Stimulated activated CD4-positive, alpha-beta T cell treated with anti-CD3 and anti-CD28 coated beads, Interleukin-2, amount 100 ng/mL, for 4 hours (primary cell): ENCODE measurements at places on chromosomes 1 and 21.
A peak's percentile ranks its signal among the peaks of the same experiment; 100 is the strongest.

- no peak for DNase-seq
Observed at GRCh38 chr1:47225430-47226100, 6.5 kb downstream of the TAL1 start.

DNA sequence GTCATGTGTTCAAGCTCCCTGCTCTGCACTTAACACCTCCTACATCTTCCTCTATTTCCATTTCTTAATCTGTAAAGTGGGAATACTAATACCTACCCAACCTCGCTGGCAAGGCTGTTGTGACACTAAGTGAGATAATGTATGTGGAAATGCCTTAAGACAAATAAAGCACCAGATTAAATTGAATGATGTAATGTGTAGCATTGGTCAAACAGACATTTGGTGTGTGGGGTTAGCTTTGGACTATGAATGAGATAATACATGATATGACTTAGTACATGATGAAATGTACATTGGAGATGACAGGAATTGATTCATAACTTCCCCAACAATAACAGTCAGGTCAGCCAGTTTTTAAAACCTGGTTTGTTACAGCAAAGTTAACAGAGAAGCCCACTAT is 5.2 kb downstream of the AMPD1 start:
- DNase-seq = no peak

DNA sequence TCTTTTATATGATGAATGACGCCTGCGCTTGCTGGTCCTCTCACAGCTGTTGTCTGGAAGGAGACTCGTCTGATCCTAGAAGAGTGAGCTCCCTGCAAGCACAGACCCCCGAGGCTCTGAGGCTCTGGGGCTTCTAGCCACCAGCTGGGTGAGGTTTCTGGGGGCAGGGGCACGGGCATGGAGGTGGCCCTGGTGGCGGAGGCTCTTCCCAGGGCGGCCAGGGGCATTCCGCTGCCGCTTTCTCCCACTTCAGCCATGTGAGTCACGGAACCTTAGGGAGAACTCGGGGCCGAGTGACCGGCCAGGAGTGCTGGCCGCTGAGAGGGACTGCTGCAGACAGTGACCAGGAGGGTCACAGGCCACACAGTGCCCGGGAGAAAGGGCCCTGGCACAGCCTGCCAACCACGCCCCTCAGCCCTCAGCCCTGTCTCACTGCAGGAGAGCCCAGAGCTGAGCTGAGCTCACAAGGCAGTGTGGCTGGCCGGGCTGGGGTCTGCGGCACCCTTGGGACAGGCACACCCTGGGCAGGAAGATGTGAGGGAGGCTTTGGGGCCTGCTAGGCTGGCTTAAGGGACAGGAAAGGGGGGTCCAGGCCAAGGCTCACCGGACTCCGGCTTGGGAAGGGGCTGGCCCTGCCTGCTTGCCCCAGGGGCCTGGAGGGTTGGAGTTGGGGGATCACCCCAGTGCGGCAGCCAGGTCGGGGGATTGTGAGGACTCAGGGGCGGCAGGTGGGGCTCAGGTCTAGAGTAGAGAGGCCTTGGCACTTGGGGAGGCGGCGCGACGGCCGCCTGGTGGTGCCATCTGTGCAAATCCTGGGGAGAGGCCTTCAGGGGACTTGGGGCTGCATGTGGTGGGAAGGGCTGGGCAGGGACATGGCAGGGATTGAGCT is 35.7 kb downstream of the MORN1 start:
- DNase-seq = no peak

- DNase-seq = no peak
Observed at GRCh38 chr1:118846443-118846842, 141.7 kb downstream of the TBX15 start.

- DNase-seq = no peak
Observed at GRCh38 chr1:94669198-94669597, 127.6 kb upstream of the F3 start.

DNA sequence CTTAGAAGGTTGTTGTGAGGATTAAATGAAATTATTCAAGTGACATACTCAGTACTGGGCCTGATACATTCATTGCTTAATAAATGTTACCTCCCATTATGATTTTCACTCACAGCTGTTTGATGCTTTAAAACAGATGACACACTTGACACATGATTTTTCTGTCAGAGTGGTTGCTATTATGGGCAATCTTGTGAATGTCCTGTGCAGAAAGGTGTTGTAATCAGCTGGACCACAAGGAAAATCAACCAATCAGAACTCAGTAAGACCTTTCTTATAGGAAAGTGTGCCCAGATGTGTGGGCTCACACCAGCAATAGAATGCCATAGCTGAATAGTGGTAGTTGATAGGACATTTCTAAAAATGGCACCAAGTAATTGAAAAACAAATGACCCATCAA is 23.5 kb downstream of the GJA5 start:
- DNase-seq = no peak

DNA sequence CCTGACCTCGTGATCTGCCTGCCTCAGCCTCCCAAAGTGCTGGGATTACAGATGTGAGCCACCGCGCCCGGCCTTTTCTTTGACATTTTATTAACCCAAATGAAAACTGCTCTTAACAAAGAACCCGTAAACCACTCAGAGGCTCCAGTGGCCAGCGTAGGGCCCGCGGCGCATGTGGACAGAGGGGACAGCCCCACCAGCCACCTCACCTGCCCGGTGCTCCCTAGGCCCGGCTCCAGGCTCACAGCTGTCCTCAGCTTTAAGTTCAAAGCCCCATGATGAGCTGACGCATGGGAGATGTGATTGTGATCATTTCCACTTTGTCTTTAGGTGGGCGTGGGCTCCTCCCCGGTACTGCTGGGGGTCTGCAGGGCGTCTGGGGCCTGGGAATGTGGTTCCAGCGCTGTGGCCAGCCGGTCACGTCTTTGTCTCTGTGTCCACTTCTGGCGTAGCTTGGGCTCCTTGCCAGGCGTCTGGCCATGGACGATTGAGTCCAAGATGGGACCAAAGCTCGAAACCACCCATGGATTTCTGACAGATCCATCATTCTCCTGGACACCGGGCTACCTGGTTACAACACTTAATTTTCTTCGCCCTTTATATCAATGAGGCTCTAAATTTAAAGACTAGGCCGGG is 6.9 kb downstream of the PRKCZ start:
- no peak for DNase-seq

- no peak for DNase-seq
Observed at GRCh38 chr1:63662056-63662836, 69.0 kb downstream of the PGM1 start.

- no peak for DNase-seq
Observed at GRCh38 chr1:209642816-209643215, 9.4 kb downstream of the LAMB3 start.

GRCh38 chr21:45330851-45331261 is 43.2 kb upstream of the POFUT2 start:
- no peak for DNase-seq

GRCh38 chr1:156539818-156540355 is 32.5 kb downstream of the IQGAP3 start:
- no peak for DNase-seq

DNA sequence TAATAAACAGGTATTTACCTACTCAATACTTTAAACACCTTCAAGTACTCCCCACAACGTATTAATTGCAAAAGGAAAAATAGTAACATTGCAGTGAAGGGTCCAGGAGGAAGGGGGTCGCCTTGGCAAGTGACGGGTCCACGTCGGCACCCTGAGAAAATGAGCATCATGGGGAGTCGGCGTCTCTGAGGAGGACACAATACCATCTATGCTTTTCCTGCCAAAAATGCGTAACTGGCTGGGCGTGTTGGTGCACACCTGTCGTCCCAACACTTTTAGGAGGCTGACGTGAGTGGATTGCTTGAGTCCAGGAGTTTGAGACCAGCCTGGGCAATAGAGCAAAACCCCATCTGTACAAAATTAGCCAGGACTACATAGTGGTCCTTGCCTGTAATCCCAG is 7.3 kb downstream of the FTCD start:
- no peak for DNase-seq

DNA sequence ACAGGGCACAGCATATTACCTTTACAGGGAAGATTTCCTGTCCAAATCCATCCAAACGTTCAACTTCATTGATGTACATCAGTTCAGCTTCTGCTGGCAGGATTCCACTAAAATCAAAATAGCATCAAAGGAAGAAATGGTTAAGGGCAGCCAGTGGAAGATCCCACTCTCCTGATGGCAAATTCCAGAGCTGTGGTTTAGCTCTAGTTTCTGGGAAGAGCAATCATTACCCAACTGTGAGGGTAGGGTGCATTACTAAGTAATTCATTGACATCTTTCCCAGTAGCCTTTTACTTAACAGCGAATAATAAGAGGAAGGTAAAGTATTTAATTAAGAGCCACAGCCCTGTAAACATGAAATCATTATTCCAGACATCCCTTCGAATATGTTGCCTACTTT is 120.7 kb downstream of the SMYD2 start:
- DNase-seq = no peak

- DNase-seq = peak; percentile 24
Observed at GRCh38 chr1:111754984-111755330, 744 bp upstream of the DDX20 start.

GRCh38 chr1:176691251-176692228 is 228.6 kb downstream of the PAPPA2 start:
- no peak for DNase-seq

DNA sequence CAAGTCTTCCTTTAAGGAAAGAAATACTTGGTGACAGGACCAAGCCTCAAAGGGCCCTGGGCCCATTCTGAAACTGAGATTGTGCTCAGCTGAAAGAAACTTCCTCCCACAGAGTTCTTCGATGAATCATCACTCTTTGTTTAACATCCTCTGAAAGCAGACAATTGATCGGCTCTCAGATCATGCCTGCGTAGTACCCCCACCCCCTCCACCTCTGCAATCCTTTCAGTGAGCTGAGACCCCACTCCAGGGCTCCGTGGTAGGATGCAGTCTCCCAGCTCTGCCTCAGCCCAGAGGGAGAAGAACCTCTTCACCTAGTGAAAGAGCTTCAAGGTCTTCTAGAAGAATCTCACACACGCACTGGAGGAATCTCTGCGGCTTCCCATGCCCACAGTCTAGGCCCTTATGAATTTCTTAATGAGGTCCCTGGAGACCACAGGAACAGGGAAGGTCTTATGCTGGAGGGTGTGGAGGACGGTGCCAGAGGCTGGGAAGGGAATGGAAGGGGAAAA is 104.9 kb upstream of the SOD1 start:
- peak; percentile 38 for DNase-seq

- no peak for DNase-seq
Observed at GRCh38 chr1:83698644-83699043, 300.3 kb downstream of the TTLL7 start.

GRCh38 chr1:87867626-87868025 is 538.9 kb downstream of the LMO4 start:
- DNase-seq = no peak

DNA sequence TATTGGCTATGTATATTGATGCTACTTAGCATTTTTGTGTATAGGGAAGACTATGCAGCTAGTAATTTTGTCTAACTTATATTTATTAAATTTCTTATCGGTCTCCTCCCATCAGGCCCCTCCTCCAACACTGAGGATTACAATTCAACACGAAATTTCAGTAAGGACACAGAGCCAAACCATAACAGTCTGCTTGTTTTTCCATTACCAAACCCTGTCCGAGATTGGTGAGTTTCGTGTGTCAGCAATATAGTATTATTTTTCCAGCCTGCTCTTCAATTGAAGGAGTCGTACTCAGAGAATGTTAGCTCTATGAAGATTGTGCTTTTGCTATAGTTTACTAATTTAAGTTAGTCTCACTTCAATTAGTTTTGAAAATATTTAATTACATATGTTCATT is 1495.3 kb downstream of the MRPL39 start:
- no peak for DNase-seq

- no peak for DNase-seq
Observed at GRCh38 chr1:73517603-73518191, 680.3 kb downstream of the LRRIQ3 start.

GRCh38 chr1:101262630-101263348 is 26.0 kb downstream of the S1PR1 start:
- DNase-seq = no peak

- no peak for DNase-seq
Observed at GRCh38 chr21:45482899-45483821, 59.1 kb downstream of the SLC19A1 start.

DNA sequence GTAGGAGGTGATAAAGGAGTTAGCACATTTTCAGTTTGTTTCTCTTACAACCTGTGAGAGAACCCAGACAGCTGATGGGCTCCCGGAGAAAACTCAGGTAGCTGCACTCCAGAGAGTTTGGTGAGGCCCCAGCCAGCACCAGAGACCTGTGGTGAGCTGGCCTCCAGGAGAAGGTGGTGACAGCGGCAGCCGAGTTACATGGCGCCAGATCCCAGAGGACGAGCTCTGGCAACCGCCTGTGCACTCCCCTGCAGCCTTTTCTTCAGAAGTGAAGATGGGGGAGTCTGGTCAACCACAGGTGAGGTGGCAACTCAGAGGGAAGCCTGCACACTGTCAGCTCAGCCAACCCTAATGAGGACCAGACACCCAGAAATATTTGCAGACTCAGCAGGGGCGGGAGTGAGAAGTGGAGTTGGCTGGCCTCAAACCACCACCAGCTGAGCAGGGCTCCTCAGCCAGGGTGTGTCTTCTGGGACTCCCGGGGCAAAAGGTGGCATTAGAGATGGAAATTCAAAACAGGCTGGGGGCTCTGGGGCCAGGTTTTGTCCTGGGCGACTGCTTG is 209.7 kb downstream of the SETD4 start:
- DNase-seq = no peak

DNA sequence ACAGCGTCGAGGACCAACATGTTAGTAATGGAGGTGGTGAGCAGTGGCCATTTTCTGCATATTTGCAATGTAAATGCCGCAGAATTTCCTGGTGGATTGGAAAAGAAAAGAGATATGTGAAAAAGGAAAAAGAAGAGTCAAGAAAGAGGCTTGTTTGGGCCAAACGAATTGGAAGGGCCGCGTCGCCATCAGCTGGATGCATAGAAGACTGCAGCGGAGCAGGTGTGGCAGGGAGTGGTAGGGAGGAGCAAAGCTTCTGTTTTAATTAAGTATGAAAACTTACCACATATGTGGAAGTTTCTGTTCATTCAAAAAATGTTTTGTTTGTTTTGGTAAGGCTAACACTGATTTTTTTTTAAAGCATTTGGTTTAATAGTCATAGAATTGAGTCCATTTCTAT is 690.7 kb downstream of the NCAM2 start:
- no peak for DNase-seq

DNA sequence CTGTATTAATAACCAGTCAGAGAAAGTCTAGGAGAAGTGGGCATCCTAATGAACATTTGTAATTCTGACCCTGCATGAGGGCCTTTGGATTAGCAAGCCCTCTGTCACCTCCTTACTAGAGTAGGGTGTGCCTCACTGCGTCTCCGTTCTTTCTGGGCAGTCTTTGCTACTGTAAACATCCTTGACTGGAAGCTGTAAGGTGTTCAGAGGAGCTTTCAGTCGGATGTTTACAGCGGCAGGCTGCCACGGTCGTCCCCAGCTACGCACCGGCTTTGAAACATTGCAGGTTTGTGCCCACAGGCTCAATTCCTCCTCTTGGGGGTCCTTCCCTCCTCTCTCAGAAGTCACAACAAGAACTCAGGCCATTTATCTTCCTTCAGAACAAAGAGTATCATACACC is 29.4 kb upstream of the KCNQ4 start:
- no peak for DNase-seq

DNA sequence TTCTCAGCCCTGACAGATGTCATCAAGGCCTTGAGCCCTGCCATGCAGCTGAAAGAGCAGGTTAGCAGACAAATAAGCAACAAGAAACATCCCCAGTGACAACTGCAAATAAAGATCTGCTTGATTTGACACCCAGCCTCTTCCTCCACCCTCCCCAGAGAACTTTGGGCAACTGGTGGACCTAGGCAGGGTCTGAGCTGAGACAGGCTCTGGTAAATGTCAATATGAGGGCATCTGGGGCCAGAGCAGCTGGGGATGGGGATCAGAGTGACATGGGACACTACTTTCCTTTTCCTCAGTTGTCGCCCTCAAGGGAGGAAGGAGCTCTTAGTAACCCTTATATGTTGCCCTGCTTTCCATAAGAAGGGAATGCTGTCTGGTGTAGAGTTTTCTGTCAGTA is 544.1 kb downstream of the NEGR1 start:
- no peak for DNase-seq
